Tongue (tissue), 3 donors: ENCODE measurements at places on chromosomes 12 and 14. TPM values are rescaled to one million over a fixed set of nuclear protein-coding genes. Genes with fewer than 3 reads are reported as not detected.

DNA sequence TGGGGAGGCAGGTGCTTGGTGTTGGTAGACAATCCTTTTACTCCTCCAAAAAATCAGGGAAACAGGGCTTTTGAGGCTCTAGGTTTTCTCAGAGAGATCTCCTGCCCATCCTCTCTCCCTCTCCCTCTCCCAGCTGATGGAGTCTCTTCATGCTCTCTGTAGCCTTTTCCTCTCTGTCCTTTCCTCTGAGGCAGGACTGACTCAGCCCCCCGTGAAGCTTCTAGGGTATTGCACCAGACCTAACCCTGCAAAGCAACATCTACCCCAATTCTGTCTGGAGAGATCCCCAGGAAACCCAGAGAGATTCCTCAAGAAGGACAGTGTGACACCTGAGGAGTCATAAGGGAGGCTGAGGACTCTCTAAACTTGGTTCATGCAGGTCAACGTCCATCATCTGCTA, 66.4 kb downstream of the CRACR2A start:
- no peak for DNase-seq

- peak; percentile 38 for DNase-seq
These were observed 176.0 kb upstream of the DYRK2 start for GRCh38 chr12:67472539-67472938.

DNA sequence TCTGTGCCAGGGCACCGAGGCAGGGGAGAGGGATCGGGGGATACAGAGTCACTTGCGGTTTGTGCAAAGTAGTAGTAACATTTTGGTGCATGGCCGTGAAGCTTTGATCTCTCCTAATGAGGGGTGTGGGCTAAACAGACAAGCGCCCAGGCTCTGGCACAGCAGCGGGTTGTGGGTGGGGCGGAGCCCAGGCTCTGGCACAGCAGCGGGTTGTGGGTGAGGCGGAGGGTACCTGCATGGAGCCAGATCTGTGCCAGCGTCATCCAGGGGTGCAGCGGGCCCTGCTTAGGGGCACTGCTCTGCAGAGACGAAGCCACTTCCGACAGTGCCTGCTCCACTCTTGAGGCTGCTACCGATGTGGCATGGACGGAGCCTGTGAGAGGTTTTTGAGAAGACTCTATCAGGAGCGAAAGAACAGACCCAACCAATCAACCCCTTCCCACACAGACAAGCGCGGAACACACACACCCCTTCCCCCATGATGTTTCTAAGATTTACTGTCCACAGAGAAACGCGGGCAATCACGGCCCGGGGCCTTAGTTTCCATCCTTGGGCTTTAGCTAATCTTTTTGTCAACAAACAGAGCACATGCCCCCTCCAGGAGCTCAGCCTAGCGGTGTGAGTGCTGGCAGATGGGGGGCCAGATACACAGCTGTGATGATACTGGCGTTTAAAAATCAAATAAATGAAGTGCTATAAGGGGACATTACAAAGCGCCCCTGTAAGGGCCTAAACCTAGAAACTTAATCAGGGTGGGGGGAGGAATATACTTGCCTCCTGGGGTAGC, 196.6 kb downstream of the CALM1 start:
- no peak for DNase-seq

GRCh38 chr12:106197906-106198623, 49.8 kb downstream of the CKAP4 start:
- DNase-seq = no peak

GRCh38 chr12:6337958-6338433, 3.9 kb downstream of the TNFRSF1A start:
- DNase-seq = no peak

GRCh38 chr12:111953455-111953854, 59.5 kb downstream of the TMEM116 start:
- no peak for DNase-seq

Gene CLEC7A
- 3.6 TPM for total RNA-seq

DNA sequence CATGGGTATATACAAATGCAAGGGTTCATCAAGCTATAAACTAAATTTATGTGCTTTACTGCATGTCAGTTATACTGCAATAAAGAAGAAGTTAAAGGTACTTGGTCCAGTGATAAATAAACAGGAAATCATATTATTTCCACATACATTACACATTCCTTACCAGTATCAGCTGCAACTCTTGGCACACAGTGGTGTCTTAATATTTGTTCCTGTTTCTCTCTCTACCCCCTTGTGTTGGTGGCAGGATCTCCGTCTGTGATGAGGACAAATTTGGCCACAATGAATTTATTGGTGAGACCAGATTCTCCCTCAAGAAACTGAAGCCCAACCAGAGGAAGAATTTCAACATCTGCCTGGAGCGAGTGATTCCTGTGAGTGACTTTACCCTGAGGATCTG, 19.2 kb upstream of the OAS1 start:
- no peak for DNase-seq

Gene TMEM132C
- total RNA-seq = 8.7 TPM

Gene PLEK2
- 4.1 TPM for total RNA-seq

Gene VEZT
- 154 TPM for total RNA-seq

Gene ACACB
- 17.6 TPM for total RNA-seq

DNA sequence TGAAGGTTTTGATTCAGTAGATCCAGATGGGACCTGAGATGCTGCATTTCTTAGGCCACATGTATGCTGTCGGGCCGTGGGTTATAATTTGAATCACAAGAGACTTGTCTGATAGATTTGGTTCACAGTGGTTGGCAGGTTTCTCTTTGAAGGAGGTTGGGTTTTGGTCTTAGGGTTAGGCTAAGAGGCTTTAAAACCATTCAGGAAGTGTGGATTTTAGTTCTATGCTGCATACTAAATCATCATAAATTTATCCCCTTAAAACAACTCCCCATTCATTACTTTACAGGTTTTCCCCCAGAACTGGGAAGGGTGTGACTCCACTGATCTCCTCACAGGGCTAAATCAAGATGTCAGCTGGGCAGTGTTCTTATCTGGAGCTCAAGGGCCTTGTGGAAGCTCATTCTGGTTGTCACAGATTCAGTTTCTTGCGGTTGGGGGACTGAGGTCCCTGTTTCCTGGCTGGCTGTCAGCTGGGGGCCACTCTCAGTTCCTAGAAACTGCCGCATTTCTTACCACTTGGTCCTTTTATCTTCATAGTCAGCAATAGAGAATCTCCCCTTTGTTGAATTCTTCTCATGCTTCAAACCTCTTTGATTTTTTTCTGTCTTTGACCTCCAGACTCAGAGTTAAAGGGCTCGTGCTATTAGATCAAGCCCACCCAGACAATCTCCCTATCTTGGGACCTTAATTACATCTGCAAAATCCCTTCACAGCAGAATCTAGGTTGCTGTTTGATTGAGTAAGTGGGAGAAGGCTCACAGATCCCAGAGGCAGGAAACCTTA, 20.6 kb upstream of the PCNX1 start:
- no peak for DNase-seq

Gene EFS
- 28.2 TPM for total RNA-seq

GRCh38 chr12:132012919-132013568, 63.3 kb downstream of the EP400 start:
- no peak for DNase-seq

DNA sequence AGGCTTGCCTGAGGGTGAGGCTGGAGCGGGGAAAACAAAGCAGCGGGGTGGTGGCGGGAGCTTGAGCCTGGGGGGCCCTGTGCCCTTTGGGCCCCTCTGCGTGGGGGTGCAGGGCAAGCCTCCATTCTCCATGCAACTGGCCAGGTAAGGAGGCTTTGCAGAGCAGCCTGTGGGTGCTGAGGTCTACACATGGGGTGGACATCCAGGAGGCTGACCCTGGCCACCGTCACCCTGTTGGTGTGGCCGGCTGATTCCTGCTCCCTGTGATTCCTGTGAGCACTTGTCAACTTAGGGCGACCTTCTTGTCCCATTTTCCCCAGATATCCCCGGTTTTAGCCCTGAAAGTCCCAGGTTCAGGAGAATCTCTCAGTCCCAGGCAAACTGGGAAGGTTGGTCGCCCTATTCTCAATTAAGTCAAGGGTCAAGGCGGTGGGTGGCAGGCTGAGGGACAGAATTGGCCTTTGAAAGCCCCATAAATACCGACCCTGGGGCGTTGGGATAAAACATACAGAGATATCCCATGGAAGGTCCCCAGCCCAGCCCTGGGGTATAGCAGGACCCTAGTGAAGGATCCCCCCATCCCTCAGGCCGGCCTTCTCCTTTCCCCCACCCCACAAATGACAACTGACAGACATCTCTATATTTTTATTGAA, 70.5 kb downstream of the PRIMA1 start:
- no peak for DNase-seq

DNA sequence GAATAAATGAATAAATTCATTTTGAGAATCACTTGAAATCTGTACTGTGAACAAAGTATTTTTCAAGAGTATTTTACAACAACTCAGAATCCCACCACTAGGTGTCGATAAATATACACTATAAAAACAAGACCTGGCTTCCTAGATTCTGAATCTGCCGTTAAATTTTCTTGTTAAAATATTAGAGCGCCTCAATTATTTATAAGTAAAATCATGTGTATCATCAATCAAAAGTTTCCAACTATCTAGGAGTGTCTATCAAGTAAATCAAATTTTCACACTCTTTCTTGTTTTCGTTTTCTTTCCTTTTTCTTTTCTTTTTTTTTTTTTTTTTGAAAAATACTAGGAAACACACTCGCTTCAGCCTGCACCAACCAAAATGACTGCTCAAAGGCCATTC, 179.2 kb upstream of the DCN start:
- peak; percentile 81 for DNase-seq

DNA sequence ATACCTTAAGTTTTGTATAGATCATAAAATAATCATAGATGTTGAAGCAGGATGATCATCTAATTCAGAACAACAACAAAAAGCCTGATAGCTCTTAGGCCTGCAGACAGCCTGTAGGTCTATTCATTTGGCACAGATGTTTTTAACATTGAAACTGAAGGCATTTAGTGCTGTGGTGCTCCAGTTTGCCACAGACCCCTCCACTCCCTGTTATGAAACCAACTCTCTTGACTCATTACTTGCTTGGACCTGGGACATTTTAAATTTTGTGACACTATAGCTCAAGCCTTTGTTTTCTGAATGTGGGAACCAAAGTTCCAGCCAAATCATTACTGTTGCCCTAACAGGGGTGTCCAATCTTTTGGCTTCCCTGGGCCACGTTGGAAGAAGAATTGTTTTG, 9.1 kb downstream of the PRKCH start:
- no peak for DNase-seq

Gene KLRD1
- 0.31 TPM for total RNA-seq

- DNase-seq = no peak
These were observed 448.1 kb upstream of the DCN start for GRCh38 chr12:91630596-91631293.

Gene GOLGA5
- total RNA-seq = 31.9 TPM

- no peak for DNase-seq
These were observed 132.2 kb downstream of the ANO4 start for GRCh38 chr12:100926669-100927248.

Gene LDHB
- total RNA-seq = 469 TPM

- DNase-seq = no peak
These were observed 77.7 kb downstream of the FLRT2 start for GRCh38 chr14:85607651-85608081.

GRCh38 chr12:31524791-31525495, 66.0 kb downstream of the DENND5B start:
- peak; percentile 35 for DNase-seq

- DNase-seq = no peak
These were observed 193.1 kb upstream of the TBX3 start for GRCh38 chr12:114876968-114877680.

GRCh38 chr12:77477907-77478533, 352.7 kb upstream of the NAV3 start:
- DNase-seq = no peak

Gene DPF3
- 20.6 TPM for total RNA-seq

DNA sequence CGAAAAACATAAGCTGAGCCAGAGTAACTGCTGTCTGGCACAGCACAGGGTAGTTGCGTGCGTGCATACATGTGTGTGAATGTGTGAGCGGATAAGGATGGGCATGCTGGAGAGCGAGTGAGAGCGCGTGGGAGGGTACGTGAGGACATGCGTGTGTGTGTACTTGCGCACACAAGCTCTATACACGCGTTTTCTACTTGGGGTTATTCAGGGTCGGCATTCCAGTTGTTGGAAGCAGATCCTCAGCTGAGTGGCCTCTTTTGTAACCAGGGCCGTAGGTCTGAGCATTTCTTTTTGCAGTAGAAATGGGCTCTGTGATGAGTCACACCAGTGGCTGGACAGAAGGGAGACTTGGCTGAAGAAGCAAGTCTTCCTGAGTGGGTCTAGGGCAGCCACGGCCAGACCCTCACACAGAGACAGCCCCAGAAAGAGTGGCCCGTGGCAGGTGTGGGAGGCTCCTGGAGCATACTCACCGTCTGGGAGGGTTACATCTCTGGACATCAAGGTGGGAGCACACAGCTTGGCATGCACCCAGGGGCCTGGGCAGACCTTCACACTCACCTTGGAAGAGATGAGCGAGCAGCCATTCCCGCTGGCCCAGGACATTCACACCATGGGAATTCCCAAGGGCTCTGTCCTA, 78.0 kb downstream of the LRRC74A start:
- DNase-seq = peak; percentile 81

GRCh38 chr14:82341261-82341810, 807.7 kb upstream of the SEL1L start:
- DNase-seq = no peak

DNA sequence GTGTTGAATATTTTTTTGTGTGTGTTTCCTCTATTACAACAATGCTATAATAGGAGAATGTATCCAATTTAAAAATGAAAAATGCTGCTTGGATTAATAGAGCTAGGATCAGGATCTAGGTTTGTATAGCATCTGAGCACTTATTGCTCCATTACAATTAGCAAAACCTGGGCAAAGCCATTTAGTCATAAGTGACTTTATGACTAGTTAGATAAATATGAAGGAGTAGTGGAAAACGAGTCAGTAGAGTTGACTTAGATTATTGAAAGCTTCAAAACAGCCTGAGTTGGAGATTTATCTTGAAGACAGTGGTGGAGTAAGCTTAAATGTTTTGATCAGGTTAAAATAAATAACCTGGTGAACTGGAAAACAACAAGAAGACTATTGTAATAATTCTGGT, 2.8 kb downstream of the MED21 start:
- DNase-seq = no peak

DNA sequence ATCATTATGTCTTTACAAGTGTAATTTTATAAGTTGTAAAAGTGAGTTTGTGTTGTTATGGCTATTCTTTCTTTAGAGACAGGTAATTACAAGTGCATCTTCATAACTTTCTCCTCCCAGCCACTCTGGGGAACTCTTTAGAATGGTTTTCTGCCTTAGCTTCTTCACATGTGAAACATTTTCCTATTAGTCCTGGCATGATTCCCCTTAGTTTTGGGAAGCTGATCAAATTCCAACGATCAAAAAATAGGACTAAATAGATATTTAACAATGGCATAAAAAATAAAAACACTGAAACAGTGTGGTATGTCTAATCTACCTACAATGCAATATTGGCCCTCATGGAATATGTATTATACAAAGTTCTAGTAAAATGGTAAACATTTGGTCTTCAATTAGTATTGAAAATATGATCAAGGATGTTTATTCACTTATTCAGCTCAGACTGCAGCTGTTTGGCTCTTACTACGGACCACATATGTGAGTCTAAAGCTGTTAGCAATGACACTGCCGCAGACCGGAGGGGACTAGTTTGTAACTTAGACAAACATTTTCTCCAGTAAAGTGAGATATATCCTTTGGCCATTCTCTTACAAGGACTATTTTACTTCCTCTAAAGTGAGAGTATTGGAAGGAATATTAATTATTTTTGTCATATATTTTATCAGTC, 890.8 kb upstream of the USP15 start:
- peak; percentile 11 for DNase-seq

- DNase-seq = peak; percentile 49
These were observed 117.9 kb upstream of the MAP1LC3B2 start for GRCh38 chr12:116441292-116441691.
